Esophagus squamous epithelium (tissue), 5 donors: ENCODE measurements at places on chromosomes 6 and 20.

- H3K27me3 ChIP-seq, result no peaks in the 10 kb centered on the region
- no peak for DNase-seq
- peaks cover 42% of the 10 kb centered on the region for H3K36me3 ChIP-seq
- no peak overlapping the region for H3K27ac ChIP-seq
- H3K4me1 ChIP-seq, result no peaks in the 10 kb centered on the region
Observed at GRCh38 chr20:4782378-4782772, 60.7 kb downstream of the PRND start.

DNA sequence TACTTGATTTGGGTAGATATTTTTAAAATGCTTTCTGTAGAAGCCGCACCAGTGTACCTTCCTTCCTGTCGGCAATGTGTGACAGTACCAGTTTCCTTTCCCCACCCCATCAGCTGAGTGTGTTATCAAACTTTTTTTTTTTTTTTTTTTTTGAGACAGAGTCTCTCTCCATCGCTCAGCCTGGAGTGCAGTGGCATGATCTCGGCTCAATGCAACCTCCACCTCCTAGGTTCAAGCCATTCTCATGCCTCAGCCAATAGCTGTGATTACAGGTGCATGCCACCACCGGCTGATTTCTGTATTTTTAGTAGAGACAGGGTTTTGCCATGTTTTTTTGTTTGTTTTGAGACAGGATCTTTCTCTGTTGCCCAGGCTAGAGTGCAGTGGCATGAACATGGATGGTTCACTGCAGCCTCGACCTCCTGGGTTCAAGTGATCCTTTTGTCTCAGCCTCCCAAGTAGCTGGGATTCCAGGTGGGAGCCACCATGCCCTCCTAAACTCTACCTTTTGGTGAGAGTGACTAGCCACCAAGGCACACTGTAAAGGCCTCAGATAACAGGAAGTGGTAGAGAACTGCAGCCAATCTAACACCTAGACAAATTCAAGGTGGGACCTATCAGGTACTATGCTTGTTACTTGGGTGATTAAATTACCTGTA is 26.5 kb upstream of the ZBTB22 start:
- no peak for DNase-seq
- H3K27me3 ChIP-seq, result no peaks in the 10 kb centered on the region
- H3K4me1 ChIP-seq, result peaks cover 4% of the 10 kb centered on the region
- peak overlapping the region; percentile 54 for H3K27ac ChIP-seq
- no peak overlapping the region for H3K4me3 ChIP-seq
- H3K36me3 ChIP-seq, result no peaks in the 10 kb centered on the region

DNA sequence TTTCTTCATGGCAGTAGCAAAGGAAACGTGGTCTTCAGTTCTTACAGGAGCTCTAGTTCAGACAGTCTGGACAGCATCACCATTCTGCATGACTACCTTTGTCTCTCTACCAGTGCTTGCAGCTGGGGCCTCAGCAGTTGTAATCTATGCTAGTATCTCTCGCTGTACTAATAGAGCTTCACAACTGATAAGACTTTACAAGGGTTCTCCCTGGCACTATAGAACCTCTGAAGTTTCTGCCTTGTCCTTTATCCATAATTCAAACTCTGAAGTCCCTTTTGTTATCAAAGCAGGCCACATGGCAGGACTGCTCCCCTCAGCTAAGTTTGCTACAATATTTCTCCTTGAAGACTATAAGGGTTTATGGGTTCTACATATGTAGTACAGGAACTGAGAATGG is 842.1 kb upstream of the ADGRB3 start:
- H3K36me3 ChIP-seq, result no peaks in the 10 kb centered on the region
- H3K4me3 ChIP-seq, result no peak overlapping the region
- no peak for DNase-seq
- H3K27me3 ChIP-seq, result no peaks in the 10 kb centered on the region
- H3K4me1 ChIP-seq, result no peaks in the 10 kb centered on the region

DNA sequence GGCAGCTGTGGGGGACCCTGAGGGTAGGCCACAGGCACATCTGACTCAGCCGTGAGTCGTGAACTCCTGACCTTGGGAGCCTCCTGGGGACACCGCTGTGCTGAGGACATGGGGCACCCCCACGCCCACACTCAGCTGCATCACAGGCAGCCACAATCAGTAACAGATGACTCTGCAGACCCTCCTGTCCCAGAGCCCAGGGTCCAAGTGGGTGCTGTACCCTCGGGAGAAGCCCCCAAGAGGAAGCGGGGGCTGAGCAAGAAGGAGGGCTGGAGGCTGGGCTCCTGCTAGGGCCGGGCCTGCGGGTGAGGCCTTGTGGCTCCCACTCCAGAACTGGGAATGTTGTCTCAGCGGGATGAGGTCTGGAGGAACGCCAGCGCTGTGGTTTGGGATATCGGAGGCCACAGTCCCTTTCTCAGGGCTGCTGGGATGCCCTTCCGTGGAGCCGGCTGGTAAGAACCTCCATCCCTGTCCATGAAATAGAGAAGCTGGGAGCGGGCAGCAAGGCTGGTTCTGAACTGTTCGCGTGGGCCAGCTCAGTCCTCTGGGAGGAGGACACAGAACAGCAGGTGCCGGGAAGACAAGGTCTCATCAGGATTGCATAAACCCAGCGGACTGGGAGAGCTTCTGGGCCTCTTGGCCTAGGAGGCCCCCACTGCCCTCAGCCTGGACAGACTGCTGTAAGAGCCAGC is 3.1 kb upstream of the LAMA5 start:
- H3K27me3 ChIP-seq, result no peaks in the 10 kb centered on the region
- no peak overlapping the region for H3K4me3 ChIP-seq
- no peaks in the 10 kb centered on the region for H3K36me3 ChIP-seq
- peaks cover 58% of the 10 kb centered on the region for H3K4me1 ChIP-seq
- DNase-seq, result no peak

- no peaks in the 10 kb centered on the region for H3K27me3 ChIP-seq
- H3K27ac ChIP-seq, result no peak overlapping the region
- no peaks in the 10 kb centered on the region for H3K36me3 ChIP-seq
- no peak for DNase-seq
- no peak overlapping the region for H3K4me3 ChIP-seq
Observed at GRCh38 chr6:168345266-168345665, 25.7 kb upstream of the DACT2 start.

DNA sequence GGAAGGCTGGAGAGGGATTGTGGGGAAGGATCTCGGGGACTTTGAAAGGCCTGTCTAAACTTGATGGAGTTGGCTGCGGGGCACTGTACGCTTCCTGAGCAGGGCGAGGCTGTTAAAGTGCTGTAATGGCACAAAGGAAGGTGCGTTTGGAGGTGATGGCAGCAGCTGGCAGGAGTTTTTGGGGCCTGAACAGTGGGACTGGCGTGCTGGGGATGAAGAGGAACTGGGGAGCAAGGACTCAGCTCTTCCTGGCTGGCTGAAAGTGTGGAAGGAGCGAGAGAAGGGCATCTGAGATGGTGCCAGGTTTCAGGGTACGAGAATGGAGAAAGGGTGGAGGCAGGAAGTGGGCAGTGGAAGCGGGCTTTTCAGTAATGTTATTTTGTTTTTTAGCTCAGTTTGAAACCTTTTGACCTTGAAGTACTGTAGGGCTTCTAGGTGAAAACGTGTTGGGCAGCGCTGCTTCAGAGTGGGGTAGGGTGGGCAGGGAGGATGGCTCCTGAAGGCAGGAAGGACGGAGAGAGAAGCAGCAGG is 8.0 kb downstream of the TMEM181 start:
- peaks cover 55% of the 10 kb centered on the region for H3K4me1 ChIP-seq
- H3K27me3 ChIP-seq, result no peaks in the 10 kb centered on the region
- no peak for DNase-seq
- H3K36me3 ChIP-seq, result peaks cover 1% of the 10 kb centered on the region

DNA sequence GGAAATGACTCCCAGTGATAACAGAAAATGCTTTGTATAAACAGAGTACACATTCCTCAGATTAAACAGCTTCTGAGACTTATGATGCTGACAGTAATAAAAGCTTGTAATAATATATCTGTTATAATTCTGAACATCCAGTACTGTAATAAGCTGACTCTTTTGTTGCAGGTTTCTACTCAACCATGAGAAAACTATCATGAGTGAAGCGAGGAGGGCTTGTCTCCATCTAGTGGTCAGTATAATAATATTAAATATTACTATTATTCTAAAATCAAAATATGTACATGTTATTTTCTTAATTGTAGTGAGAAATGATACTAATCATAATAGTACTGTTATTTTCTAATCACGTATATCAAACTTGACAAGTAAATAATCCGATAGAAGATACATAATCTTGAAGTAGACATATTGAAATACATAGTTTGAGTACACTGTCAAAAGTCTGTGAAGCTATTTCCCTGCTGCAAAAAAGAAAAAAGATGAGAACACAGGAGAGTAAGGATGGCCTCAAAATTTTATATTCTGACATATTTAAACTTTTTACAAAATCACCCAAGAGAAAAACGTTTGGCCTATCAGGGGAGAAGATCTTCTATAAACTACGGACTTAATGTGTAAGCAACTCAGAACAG is 183.1 kb downstream of the MOXD1 start:
- H3K27me3 ChIP-seq, result no peaks in the 10 kb centered on the region
- H3K36me3 ChIP-seq, result no peaks in the 10 kb centered on the region
- no peak overlapping the region for H3K4me3 ChIP-seq
- no peak overlapping the region for H3K27ac ChIP-seq

GRCh38 chr20:50903353-50904051 is 27.7 kb downstream of the ADNP start:
- no peaks in the 10 kb centered on the region for H3K36me3 ChIP-seq
- no peaks in the 10 kb centered on the region for H3K27me3 ChIP-seq
- no peak overlapping the region for H3K4me3 ChIP-seq
- H3K4me1 ChIP-seq, result no peaks in the 10 kb centered on the region
- no peak overlapping the region for H3K27ac ChIP-seq

- peaks cover 3% of the 10 kb centered on the region for H3K4me1 ChIP-seq
- H3K4me3 ChIP-seq, result no peak overlapping the region
- H3K27ac ChIP-seq, result no peak overlapping the region
- no peak for DNase-seq
- H3K27me3 ChIP-seq, result no peaks in the 10 kb centered on the region
Observed at GRCh38 chr6:57307850-57308249, 9.6 kb upstream of the PRIM2 start.

DNA sequence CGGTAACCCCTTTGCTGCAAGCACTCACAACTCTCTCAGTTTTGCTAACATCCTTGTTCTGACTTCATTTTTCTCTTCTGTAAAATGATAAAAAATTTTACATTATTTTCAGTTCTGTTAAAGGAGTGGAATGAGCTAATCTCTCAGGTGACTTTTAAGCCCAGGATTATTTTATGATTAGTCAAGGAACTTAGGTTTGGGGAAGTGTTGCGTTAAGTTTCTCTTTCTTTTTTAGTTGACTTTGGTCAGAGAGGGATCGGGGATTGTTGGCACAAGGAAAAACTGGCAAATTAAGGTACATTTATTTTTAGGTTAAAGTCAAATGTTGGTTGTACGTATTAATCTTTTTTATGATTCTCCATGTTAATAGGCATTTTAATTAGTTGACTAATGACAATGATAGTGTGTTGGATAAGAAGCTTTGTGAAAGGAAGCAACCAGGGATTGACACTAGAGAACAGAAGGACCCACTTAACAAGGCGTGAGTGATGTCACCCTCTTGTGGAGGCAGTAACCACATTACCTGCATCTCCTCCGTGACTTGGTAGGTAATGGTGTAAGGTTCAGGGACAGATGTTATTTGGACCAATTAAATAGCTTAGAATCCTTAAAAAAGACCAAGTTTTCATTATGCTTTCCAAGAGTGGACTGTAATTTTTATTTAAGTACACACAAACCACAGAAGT is 31.6 kb downstream of the CD83 start:
- no peaks in the 10 kb centered on the region for H3K27me3 ChIP-seq
- no peaks in the 10 kb centered on the region for H3K4me1 ChIP-seq
- H3K4me3 ChIP-seq, result no peak overlapping the region

DNA sequence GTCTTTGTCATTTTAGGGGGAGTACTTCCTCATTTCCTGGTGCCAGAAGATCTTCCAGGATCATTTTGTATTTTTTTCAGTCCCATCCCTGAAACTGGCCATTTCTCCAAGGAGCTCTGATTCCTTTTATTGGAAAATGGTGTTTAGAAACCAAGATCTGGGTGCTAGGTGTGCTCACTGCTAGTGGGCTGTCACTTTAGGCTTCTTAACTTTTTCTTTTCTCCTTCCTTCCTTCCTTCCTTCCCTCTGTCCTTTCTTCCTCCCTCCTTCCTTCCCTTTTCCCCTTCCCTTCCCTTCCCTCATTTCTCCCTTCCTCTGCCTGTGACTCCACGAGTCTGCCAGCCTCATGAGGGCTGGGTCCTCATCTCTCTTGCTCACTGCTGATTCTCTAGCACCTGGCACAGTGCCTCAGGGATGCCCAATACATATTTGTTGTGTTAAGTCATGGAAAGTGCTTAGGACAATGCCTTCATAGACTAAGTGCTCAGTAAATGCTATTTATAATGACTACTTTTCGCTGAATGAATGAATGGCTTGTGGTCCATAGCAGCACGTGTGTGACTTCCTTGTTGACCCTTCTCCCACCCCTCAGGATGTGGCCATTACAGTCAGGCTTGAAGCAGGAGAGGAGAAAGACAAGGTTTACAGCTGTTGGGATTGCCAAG is 36.9 kb downstream of the APCDD1L start:
- DNase-seq, result no peak
- H3K36me3 ChIP-seq, result no peaks in the 10 kb centered on the region
- peaks cover 10% of the 10 kb centered on the region for H3K4me1 ChIP-seq
- no peak overlapping the region for H3K4me3 ChIP-seq

GRCh38 chr20:42756991-42757390 is 432.7 kb downstream of the PTPRT start:
- DNase-seq, result no peak
- no peak overlapping the region for H3K4me3 ChIP-seq
- H3K4me1 ChIP-seq, result no peaks in the 10 kb centered on the region
- H3K27ac ChIP-seq, result no peak overlapping the region
